ENCODE measurements at places on chromosomes 12 and 14.

DNA sequence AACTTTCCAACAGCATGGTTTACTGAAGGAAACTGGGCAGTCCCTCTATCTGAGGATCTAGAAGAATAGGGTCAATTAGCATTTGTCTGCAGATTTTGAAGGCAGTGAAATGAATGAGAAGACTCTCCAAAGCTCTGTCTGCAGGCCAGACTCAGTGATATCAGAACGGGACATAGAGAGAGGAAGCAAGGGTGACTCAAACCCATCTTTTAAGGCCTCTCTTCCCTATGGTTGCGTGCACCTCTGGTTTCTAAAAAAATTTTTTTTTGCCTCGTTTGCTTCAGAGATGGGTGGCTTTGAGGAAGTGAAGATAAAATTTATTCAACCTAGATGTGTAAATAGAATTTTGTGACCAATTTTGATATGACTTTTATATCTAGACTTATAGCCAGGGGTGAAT is 71.9 kb upstream of the HOXC13 start:
- no peak for DNase-seq

- DNase-seq, result no peak
These were observed 678.5 kb upstream of the FOXG1 start for GRCh38 chr14:28088125-28088524.

- no peak for DNase-seq
These were observed 1.0 kb downstream of the PGF start for GRCh38 chr14:74954232-74954946.

GRCh38 chr14:100750762-100751699 is 24.3 kb downstream of the DLK1 start:
- DNase-seq, result no peak

DNA sequence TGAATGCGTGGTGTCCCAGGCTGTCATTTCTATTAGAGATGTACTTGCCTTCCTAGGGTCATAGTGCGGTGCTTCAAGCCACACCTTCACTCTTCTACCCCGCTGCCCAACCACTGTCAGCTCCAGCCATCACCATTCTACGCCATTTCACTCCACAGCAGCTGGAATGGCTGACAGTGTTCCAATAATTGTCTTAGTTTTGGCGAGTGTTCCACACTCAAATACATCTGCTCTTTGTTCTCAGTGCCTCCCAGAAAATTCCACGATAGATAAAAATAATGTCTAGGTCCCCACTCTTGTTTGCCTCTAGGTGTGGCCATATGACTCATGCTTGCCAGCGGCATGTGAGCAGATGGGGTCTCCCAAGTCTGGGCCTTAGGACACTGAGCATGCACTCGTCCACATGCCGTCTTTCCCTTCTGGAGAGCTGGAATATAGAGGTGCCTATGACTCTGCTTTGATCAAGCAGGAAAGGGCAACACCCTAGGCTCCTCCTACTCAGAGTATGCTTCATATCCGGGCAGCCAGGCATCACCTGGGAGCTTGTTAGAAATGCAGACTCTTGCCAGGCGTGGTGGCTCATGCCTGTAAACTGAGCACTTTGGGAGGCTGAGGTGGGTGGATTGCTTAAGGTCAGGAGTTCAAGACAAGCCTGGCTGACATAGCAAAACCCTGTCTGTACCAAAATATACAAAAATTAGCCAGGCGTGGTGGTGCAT is 163.0 kb downstream of the BRMS1L start:
- no peak for DNase-seq

DNA sequence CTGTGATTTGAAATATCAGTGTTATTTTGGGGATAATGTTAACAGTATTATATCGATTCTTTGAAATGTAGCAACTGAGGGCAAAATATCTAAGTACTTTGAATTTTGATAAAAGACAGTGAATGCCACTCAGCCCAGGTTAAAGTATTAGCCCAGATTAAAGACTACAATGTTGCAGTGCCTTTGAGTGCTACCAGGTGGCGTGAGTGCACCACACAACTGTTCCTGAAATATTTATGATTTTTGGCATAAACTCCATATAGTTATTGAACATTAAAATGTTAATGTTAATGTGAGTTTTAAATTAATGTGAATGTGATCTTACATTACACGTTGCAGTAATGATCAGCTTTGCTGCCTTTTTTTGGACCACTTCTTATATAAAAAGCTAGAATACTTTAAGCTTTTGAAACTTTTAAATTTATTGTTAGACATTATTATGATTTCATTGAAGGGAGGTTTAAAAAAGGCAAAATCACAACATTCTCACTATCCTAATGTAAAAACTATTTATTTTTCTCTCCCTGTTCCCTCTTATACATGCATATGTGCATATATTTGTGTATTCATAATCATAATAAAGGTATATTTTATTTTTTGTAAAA is 22.5 kb downstream of the MRPS35 start:
- peak; percentile 67 for DNase-seq

DNA sequence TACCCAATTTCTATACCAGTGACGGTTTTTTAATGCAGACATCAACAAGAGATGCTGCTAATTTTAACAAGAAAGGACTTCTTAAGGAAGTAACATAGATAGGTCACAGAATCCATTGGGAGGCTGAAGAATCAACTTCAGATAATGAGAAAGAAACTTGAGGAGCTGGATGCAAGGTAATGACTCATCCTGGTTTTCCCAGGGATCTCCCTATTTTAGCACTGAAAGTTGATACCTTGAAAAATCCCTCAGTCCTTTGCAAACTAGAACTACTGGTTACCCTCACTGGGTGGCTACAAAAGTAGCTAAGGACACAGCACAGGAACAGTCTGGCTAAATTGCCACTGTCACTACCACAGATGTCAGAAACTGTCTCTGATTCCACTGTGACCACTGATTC is 561.9 kb downstream of the FLRT2 start:
- DNase-seq, result no peak

DNA sequence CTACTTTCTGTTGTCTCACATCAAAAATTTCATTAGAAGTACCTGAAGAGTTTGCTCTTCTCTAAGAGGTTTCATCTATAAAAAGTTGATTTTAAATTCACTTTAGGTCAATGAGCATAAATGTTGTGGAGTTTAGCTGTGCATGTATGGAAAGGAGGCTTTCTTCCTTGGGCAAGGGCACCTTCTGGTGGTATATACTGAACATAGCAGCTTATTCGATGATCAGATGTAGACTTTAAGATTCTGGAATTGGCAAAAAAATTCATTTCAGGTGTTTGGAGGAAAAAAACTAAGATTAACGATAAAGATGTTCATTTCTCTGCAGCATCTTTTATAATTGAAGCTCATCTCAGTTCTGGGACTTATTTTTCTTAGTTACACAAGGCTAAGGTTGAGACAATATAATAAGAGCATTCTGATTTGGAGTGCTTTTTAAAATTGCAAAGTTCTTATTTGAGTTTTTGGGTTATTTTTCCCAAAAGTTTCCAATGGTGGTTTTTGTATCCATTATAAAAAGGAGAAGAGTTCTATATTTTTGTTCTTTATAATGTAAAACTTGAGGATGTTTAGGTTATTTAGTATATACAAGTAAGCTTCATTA is 46.8 kb downstream of the TMEM117 start:
- peak; percentile 70 for DNase-seq

DNA sequence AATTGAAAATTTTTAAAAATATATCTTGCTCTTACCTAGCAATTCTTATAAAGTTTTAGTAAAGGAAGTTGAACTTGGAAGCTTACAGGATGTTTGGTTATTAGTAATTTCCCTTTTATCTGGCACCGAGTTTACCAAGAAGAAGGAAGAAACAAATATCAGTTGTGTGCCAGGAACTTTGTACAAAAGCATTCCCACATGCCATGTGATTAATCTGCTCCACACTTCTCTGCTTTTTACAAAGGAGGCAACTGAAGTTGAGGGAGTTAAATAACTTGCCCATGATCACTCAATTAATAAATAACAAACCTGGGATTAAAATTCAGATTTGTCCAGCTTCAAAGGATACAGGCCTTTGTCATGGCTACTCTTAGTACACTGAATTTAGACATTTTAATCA is 122.5 kb upstream of the BCAT1 start:
- no peak for DNase-seq

- DNase-seq, result no peak
These were observed 26.4 kb upstream of the PRMT8 start for GRCh38 chr12:3464561-3464960.

GRCh38 chr14:55446833-55447232 is 6.4 kb upstream of the TBPL2 start:
- DNase-seq, result no peak

DNA sequence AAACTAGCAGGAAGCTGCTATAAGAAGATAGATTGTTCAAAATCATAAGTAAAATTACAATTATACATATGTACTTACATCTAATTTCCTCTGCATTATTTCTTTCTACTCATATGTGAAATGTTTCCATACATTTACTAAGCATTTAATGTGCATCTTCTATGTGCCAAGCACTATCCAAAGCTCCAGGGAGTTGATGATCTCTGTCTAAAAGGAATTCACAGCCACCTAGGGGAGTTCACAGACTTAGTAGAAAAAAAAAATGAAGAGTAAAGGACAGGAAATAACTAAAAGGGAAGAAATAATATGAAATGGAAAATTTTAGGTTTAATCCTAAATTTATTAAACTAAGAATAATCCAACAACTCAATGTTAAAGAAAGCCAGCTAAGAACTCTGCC is 91.7 kb downstream of the EFCAB11 start:
- no peak for DNase-seq

- peak; percentile 26 for DNase-seq
These were observed 18.6 kb upstream of the GPATCH2L start for GRCh38 chr14:76133103-76133502.

GRCh38 chr12:49863946-49864797 is 21.3 kb upstream of the BCDIN3D start:
- no peak for DNase-seq

DNA sequence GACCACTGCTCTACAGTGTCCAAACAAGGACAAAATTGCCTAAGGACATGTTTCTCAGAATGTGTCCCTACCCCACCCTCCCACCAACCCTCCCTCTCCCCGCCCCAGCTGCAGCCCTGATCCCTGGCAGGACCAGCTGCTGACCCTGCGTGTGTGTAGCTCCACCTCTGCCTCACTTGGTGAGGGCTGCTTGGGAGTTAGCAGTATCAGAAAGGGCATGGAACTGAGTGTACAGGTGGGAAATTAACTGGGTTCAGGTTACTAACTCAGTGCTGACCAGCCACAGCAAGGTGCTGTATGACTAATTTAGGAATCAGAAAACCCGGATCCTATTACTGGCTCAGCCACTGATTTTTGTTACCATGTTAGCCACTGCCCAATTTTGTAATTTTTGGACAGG is 11.3 kb upstream of the PLEKHD1 start:
- DNase-seq, result no peak

DNA sequence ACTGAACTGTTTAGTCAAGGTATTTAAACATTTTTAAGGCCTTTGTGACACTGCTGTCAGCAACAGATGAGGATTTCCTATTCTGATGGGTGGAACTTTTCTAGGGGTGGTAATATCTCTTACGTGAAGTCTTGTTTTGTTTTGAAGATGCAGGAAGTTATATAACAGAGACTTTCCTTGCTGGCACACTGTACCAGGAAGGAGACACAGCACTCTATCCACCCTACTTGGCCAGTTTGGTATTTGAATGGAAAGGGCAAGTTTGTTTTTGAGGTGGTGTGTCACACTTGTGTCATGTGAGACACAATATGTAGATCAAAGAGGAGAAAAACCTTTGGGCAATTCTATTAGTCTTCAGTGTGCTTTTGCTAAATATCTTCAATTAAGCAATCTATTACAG is 51.6 kb upstream of the SRP54 start:
- no peak for DNase-seq

DNA sequence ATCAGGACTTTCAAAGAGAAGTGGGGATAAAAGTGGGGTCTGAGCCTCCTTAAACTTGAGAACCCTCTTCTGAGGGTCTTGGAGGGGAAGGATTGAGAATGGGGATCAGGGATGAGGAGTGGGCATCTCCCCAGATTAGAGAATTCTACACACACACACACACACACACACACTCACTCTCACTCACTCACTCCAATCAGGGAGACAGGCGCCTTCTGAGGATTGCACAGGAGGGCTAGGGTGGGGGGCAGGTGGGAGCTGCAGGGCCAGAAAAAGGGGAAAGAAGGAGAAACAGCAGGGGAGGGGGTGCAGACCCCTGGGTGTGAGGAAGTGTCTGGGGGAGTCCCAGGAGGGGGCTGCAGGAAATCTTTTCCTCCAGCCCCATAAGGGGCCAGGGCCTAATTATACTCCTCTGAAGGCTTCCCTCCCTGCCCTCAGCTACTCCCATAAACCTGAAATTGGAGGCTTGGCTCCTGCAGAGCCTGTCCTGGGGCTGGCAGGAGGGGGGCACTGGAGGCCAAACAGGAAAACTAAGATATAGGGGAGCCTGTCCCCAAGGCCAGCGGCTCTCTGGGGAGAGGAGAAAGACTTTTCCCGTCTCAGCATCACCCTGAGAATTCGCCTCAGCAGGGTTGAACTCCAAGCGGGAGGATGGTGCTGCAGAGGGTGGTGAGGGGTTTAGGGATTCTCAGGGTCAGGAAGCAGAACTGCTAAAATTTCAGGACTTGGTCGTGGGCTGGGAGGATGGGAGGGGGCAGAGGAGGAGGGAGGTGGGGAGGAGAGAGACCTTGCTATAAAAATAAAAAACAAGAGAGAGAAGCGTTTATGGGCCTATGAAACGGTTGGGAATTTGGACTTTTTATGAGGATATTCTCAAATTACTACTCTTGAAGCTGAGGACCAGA is 1.6 kb downstream of the HOXC9 start:
- DNase-seq, result no peak

- no peak for DNase-seq
These were observed 377.0 kb upstream of the ATP2B1 start for GRCh38 chr12:90085494-90086274.

DNA sequence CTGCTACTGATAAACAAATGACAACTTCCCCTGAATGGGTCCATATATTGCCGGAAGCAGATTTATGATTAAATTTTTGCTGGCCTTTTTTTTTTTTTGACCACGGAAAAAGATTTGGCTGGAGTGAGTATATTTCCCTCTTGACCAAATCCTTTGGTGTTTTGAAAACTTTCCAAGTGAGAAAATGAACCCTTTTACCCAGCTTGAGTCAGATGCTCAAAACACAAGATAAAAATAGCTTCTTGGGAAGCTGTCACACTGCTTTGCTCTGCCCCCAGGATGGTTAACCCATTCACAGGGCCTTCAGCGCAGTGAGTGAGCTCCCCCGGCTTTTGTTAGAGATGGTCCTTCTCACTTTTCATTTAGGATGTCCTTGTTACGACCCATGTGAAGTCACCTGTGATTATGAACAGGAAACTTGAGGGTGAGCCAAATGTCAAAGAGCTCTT is 224.3 kb downstream of the PELI2 start:
- DNase-seq, result no peak

- no peak for DNase-seq
These were observed 27.2 kb downstream of the CHGA start for GRCh38 chr14:92950193-92950540.

DNA sequence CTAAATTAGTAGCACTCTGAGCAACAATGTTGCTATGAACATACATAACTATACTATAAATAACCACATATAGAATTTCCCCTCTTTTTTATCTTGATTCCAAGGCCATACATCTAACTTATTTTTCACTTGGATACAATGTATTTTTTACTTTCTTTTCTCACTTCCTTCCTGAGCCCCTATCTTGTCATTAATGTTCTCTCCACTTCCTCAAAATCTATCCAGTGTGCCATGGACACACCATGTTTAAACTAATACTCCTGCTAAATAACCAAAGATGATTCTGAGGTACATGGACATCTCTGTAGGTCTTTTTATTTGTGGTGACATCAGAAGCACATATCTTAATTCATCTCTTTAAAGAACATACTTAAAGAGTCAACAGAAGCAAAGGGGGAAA is 251.2 kb downstream of the C12orf42 start:
- no peak for DNase-seq

GRCh38 chr12:3243376-3244084 is 166.4 kb downstream of the TSPAN9 start:
- no peak for DNase-seq

GRCh38 chr12:51900323-51900889 is 6.9 kb upstream of the ACVRL1 start:
- DNase-seq, result no peak

Data from NAMALWA (cell line).